ENCODE measurements at places on chromosomes 12 and 14.

DNA sequence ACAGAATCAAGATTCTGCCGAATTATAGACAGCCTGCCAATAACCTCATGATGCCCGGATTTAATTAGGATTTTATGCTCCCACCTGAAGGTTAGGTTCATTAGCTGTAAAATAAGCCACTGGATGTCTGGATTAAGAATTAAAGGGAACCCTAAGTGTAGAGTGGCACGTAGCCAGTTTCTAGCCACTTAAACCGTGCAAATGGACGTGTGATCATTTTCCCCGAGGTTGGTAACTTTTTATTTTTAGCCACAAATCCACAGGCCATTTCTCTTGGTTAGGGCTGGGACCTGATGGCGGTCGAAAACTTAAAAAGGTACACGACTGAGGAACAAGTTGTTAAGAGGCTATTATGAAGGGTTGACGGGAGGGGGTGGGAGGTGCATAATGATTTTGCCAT is 127.3 kb upstream of the TMPO start:
- DNase-seq: no peak

GRCh38 chr12:83920821-83921547 is 991.6 kb downstream of the SLC6A15 start:
- DNase-seq: no peak

DNA sequence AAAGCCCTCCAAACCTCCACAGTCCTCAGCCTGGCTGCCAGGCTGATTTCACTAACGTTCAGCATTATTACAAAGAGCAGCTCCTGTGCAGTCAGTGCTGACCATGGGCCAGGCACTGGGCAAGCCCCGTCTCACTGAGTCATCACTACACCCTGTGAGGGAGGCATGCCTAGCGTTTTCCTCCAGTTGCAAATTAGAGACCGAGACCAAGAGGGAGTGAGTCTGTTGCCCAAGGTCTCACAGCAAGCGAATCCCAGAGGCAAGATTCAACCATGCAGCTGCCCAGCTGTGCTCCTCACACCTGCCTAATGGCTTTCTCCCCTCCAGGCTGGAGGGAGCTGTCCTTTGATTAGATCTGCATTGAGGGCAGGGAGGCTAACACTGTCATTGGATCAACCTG is 229.3 kb upstream of the LHX5 start:
- peak; percentile 49 for DNase-seq

GRCh38 chr12:120479458-120479857 is 9.9 kb upstream of the SRSF9 start:
- no peak for DNase-seq

DNA sequence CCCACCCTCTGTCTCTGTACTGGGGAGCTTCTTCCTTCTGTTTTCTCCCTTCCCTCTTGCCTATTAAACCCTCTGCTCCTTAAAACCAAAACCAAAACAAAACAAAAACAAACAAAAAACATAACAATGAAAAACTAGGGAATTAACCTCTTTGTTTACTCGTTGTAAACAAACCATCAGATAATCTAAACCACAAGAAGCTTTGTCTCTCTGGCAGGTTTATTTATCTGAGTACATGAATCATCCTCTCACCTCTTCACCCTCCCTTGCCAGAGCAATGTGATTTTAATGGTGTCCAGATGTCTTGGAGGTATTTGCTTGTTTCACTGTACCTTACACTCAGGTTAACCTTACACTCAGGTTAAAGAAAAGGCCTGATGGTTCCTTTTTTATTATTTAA is 66.1 kb downstream of the DYRK2 start:
- DNase-seq: peak; percentile 14

GRCh38 chr12:132653567-132654290 is 33.4 kb downstream of the POLE start:
- peak; percentile 5 for DNase-seq

DNA sequence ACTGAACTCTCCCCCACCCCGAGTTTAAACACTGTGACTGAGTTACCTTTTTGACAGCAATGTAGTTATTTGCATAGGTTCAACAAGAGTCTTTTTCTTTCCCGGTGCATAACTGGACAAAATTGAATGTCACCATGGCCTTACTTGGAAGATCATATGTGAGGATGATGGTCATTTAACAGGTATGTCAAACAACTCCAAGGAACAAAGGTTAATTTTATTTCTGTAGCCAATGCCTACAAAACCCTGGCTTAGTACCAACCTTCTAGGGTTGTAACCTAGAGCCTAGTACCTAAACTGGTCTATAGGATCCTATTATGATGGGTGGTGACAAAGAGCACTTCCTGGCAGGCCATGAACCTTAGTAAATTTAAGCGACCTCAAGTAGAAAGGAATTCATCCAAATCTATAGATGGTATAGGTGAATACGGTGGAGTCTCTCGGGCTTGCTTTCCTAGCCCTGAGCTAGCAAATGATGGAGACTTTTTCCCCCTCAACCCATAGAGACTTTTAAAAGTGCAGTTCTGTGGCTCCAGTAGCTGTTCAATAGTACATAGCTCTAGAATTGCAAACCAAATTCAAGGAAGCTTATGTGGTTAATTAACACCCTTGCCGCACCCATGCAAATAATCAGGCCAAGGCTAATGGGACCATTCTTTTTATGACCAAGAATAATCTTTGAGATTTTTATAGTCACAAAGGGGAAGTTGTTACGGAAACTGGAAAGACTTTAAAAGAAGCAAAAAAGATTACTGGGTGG is 89.0 kb downstream of the SLC38A1 start:
- no peak for DNase-seq

DNA sequence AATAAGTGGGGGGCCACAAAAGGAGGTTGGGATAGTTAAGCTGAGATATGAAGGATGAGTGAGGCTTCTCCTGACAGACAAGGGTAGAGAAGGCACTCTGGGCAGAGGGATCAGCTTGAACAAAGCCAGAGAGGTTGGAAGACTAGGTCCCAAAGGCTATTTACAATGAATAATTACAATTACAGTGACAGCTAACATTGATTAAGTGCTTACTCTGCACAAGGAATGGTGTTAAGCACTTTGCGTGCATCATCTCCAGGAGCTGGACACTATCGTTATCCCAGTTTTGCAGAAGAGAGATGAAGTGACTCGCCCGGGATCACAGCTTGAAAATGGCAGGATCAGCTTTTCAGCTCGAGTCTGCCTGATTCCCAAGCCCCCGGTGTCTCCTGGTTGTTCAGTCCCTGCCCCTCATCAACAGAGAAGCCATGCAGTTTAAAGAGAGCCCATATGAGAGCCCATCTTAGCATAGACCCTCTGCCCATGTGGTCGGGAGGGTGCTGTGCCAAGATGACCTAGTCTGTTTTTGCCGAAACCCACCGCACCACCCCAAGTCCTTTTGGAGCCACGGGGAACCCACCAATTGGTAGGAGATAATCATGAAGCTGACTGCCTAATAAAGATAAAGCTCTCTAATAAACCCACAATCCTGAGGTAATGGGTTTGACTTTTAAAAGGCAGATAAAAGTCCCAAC is 89.9 kb upstream of the HSPB8 start:
- no peak for DNase-seq

- DNase-seq: no peak
These were observed 185.6 kb upstream of the C14orf180 start for GRCh38 chr14:104393898-104394381.

DNA sequence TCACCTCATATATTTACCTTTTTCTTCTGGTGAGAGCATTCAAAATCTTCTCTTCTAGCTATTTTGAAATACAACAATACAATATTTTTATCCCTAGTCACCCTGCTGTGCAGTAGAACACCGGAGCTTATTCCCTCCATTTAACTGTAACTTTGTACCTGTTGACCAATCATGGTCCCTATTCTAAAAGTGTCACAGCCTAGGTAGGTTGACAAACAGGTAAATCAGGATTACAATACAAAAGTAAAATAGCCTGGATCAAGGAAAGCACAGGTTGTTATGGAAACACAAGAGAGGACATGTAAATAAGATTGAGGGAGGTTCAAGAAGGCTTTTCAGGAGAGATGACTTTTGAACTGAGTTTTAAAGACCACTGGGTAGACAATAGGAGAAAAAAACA is 670.9 kb downstream of the DIO2 start:
- DNase-seq: no peak

GRCh38 chr12:108478611-108479206 is 36.4 kb upstream of the FICD start:
- DNase-seq: no peak

- peak; percentile 80 for DNase-seq
These were observed 69.2 kb downstream of the RASSF3 start for GRCh38 chr12:64679487-64680001.

DNA sequence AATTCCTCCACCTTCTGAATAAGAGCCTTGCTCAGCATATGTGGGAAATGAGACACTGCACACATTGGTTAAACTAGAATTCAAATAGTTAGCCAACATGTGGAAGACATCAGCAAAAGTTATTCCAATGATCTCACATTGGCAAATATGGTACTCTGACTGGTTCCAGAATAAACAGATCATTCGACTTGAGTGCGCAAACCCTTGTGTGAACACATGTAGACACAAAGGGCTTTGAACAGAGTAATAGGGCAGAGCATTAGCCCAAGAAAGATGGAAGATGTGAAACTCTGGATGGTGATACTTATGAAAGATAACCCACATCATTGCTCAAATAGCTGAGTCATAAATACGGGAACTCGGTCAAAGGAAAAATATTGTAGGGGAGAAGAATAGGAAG is 1133.4 kb upstream of the SEL1L start:
- peak; percentile 75 for DNase-seq

GRCh38 chr12:16349131-16349460 is 1.7 kb downstream of the MGST1 start:
- DNase-seq: peak; percentile 98

DNA sequence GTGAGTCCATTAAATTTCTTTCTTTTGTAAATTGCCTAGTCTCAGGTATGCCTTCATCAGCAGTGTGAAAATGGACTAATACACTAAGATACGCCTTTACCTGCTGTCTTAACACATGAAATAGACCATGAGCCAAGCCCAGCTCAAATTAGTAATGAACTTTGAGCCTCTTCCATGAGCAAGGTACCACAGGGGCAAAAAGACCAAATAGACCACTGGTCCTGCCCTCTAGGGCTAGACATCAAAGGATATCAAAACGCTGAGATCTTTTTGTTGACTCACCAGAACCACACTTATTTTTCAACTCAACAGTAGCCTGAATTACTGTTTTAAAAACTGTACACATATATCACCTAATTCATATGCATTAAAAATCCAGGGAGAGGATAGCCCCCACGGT is 137.5 kb upstream of the NOS1 start:
- DNase-seq: no peak

DNA sequence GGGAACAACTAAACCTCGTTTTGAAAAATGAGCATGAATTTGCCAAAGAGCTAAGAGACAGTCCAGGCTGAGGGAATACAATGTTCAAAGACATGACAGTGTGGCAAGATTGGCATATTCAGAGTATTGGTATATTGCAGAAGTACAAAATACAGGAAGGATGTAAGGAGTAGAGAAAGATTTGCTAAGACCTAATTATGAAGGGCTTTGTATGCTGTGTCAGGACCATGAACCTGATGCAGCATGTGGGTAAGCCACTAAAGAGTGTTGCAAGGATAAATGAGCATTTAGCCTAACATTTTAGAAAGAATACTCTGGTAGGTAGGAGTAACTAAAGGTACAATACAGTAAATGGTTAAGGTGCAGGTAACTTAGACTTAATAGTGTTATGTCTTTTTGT is 65.1 kb downstream of the KTN1 start:
- no peak for DNase-seq

DNA sequence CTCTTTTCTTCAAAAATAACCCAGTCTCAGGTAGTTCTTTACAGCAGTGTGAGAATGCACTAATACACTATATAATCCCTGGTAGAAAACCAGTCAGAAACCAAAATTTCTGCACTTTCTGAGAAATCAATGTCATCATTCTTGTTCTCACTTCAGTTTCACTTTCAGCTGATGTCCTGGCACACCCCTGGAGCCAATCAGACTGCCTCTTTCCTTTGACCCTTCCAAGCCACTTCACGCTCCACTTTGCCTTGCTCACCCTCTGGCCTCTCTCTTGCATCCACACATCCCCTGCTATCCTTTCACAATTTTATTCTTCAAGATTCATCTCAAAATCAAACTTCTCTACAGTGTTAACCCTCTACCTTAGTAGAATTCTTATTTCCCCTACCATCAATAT is 181.1 kb downstream of the ASCL1 start:
- DNase-seq: no peak

DNA sequence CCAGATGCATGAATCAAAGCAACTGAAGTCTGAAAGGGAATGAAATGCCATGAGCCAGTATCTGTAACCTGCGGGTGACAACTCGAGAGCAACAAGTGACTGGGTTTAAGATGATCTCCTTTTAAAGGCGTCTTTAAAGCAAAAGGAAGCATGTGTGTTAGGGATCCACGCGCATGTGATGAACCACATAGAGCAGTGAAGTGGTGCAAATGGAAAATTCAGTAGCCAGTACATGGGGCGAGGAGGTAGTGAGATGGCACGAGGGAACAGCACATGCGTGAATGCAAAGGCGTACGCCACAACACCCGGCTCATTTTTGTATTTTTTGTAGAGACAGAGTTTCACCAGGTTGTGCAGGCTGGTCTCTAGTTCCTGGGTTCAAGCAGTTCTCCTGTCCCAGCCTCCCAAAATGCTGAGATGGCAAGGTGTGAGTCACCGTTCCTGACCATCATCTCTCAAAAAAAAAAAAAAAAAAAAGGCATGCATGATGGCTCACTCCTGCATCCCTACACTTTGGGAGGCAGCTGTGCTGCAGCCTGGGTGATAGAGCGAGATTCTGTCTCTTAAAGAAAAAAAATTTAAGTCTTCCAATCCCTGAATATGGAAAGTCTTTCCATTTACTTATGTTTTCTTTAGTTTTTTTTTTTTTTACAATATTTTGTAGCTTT is 24.6 kb upstream of the BCL7A start:
- DNase-seq: peak; percentile 46

- no peak for DNase-seq
These were observed 13.8 kb downstream of the TAOK3 start for GRCh38 chr12:118358612-118359540.

- no peak for DNase-seq
These were observed 10.2 kb downstream of the PZP start for GRCh38 chr12:9198012-9198411.

DNA sequence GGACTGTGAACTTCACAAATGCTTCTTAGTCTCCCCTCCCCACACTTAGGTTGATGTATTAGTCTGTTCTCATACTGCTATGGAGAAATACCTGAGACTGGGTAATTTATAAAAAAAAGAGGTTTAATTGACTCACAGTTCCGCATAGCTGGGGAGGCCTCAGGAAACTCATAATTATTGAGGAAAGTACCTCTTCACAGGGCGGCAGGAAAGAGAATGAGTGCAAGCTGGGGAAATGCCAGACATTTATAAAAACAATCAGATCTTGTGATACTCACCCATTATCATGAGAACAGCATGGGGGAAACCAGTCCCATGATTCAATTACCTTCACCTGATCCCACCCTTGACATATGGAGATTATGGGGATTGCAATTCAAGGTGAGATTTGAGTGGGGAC is 178.8 kb downstream of the SLC38A4 start:
- no peak for DNase-seq

- DNase-seq: no peak
These were observed 7.7 kb upstream of the PLEKHG7 start for GRCh38 chr12:92695056-92695455.

GRCh38 chr12:70835948-70836347 is 84.6 kb downstream of the PTPRR start:
- no peak for DNase-seq

- no peak for DNase-seq
These were observed 5.5 kb upstream of the OAS1 start for GRCh38 chr12:112901271-112901670.
